Pancreas (tissue), 10 donors: ENCODE measurements at places on chromosomes 16 and 17. TPM values are rescaled to one million over a fixed set of nuclear protein-coding genes. Genes with fewer than 3 reads are reported as not detected.

Gene KCNJ2
- 0.32 TPM for total RNA-seq

Gene SLC2A4
- 0.78 TPM for total RNA-seq

Gene BLMH
- total RNA-seq, result 16.6 TPM

Gene KRTAP17-1
- not detected for total RNA-seq

Gene PRAC2
- not detected for total RNA-seq

Gene ZNF205
- 10.0 TPM for total RNA-seq

Gene RRAD
- 0.64 TPM for total RNA-seq

Gene CYGB
- 8.0 TPM for total RNA-seq

Gene KRT24
- total RNA-seq, result not detected

Gene PRKCB
- total RNA-seq, result 0.39 TPM

Gene PPP1R1B
- total RNA-seq, result 59.3 TPM

DNA sequence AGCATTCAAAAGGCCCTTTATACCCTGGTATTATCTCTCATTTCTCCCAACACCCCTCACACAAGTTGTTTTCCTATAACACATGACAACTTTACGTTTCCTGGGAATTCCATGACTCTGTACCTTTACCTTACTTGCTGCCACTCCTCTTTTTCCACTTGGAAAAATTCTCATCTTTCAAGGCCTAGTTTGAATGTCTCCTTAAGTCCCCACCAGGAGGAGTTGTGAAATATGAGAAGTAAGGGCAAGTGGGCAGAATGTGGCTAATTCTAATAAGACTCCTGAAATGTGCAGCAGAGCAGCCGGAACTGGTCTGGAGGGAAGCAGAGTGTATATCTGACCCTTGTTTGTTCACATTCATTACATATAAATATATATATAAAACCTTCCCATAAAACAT lies 39.7 kb downstream of the BRCA1 start:
- H3K27me3 ChIP-seq, result no peaks in the 10 kb centered on the region
- no peak overlapping the region for H3K4me3 ChIP-seq
- H3K27ac ChIP-seq, result peak overlapping the region; percentile 72
- no peak for DNase-seq
- no peaks in the 10 kb centered on the region for H3K36me3 ChIP-seq

DNA sequence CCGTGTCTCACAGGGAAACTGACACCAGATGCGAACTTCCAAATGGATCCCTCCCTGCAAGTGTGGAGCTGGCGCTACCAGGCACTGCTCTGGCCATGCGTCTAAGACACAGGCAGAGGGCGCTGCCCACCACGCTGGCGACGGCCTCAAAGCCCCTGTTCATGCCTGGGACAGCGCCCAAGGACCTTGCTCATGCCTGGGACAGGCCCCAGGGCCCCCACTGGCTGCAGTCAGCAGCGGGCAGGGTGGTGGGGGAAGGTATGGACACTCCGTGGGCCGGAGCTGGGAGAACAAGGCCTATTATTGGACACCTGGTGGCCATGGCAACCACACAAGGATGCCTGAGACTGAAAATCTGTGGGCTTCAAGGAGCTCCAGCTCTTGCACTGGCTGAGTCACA lies 8.8 kb downstream of the ZG16B start:
- DNase-seq, result peak; percentile 86
- no peak overlapping the region for H3K27ac ChIP-seq
- H3K36me3 ChIP-seq, result no peaks in the 10 kb centered on the region

DNA sequence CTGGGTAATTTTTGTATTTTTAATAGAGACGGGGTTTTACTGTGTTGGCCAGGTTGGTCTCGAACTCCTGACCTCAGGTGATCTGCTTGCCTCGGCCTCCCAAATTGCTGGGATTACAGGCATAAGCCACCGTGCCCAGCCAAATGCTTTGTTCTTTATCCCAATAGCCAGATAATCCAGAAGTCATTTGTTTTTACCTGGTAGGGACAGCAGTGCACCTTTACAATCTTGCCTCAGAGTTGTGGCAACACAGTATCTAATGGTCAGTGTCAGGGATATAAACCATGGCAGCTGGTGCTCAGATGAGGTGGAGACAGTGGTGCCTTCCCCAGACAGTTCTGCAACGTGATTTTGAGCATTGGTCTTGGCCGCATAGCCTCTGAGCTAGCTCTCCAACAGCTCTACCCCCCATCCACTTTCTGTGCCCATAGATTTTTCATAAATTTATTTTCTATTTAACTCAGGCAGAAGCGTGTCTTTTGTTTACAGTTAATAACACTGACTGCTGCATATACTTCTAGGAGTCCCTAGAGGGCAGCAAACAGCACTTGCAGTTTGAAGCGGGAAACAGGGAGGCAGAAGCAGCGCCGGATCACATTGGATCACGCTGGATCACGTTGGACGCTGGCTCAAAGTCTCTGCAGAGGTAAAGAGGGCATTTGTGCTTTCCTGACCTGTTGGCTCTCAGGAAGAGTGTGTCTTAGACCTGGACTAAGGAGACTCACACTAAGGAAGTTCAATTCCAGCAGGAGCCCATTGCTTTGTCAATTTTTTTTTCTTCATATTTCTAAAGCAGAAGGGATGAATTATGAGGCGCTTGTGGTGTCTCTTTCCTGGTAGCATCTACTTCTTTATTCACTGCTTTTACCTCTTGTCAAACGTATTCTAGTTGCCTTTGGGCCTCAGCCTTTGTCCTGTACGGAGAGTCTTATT lies 5.1 kb upstream of the GGT6 start:
- H3K27me3 ChIP-seq, result no peaks in the 10 kb centered on the region
- H3K4me3 ChIP-seq, result no peak overlapping the region
- H3K36me3 ChIP-seq, result no peaks in the 10 kb centered on the region
- H3K4me1 ChIP-seq, result peaks cover 8% of the 10 kb centered on the region

- H3K27me3 ChIP-seq, result no peaks in the 10 kb centered on the region
- H3K27ac ChIP-seq, result peak overlapping the region; percentile 77
- peak; percentile 62 for DNase-seq
- H3K36me3 ChIP-seq, result peaks cover 8% of the 10 kb centered on the region
- no peak overlapping the region for H3K4me3 ChIP-seq
Measured at GRCh38 chr17:78125976-78126894, 2.3 kb downstream of the TMC6 start.

GRCh38 chr17:83149029-83149725 lies 69.8 kb downstream of the METRNL start:
- H3K4me1 ChIP-seq, result no peaks in the 10 kb centered on the region
- DNase-seq, result no peak
- no peaks in the 10 kb centered on the region for H3K36me3 ChIP-seq
- H3K27ac ChIP-seq, result no peak overlapping the region

DNA sequence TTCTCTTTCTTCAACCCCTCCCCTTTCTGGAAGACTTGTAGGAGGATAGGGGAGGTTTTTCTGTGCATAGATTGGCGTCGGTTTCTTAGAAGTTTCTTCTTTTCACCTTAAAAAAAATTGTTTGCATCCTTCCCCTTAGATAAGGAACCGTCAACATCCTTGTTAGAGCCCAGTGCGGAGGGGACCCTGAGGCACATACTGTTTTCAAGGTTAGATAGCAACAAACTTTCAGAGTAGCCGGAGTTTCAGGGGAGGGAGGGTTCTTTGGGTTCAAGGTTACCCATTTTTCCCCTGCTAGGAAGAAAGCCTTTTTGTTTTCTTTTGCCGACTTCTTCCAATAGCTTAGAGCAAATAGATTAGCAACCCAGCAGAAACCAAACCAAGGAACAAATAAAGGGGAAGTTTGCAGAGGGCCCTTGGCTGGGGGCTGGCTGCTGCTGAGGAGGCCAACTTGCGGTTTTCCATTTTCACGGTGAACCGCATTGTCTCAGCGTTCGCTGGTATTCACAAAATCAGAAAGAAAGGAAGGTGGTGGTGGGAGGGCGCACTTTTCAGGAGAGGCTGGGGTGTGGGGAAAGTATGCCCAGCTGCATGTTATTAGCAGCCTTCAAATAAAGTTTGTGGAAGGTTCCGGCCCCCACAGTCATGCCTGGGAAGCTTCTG lies 28.8 kb downstream of the MSI2 start:
- H3K36me3 ChIP-seq, result no peaks in the 10 kb centered on the region
- no peaks in the 10 kb centered on the region for H3K4me1 ChIP-seq
- no peaks in the 10 kb centered on the region for H3K27me3 ChIP-seq
- H3K27ac ChIP-seq, result no peak overlapping the region
- H3K4me3 ChIP-seq, result no peak overlapping the region
- DNase-seq, result no peak

GRCh38 chr16:81621496-81621895 lies 157.6 kb upstream of the PLCG2 start:
- H3K36me3 ChIP-seq, result peaks cover 8% of the 10 kb centered on the region
- DNase-seq, result no peak

DNA sequence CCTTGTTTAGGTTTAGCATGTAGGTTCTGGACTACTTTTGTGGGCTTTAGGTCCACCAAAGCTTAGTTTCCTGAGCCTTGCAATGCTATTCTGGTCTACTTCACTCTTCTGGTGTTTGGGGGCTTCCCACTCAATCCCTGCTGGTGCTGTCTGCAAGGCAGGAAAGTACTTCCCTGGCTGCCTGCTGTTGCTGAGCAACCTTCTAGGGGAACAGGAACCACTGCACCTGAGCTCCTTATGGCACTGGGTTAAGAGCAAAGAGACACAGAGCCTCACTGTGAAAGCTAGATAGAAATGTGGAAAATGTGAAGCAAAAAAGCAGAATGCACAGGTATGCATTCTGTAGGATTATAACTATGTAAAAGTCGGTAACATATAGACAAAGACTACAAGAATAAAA lies 17.0 kb downstream of the MPO start:
- H3K4me1 ChIP-seq, result no peaks in the 10 kb centered on the region
- no peaks in the 10 kb centered on the region for H3K27me3 ChIP-seq
- no peak overlapping the region for H3K4me3 ChIP-seq

GRCh38 chr17:76385892-76386786 lies 1.7 kb downstream of the SPHK1 start:
- peaks cover 10% of the 10 kb centered on the region for H3K4me1 ChIP-seq
- DNase-seq, result peak; percentile 81
- H3K27ac ChIP-seq, result no peak overlapping the region
- H3K27me3 ChIP-seq, result no peaks in the 10 kb centered on the region

- no peaks in the 10 kb centered on the region for H3K4me1 ChIP-seq
- no peaks in the 10 kb centered on the region for H3K27me3 ChIP-seq
- no peak for DNase-seq
- H3K36me3 ChIP-seq, result peaks cover 34% of the 10 kb centered on the region
- H3K4me3 ChIP-seq, result no peak overlapping the region
Measured at GRCh38 chr17:47145351-47145750, 43.7 kb downstream of the CDC27 start.

DNA sequence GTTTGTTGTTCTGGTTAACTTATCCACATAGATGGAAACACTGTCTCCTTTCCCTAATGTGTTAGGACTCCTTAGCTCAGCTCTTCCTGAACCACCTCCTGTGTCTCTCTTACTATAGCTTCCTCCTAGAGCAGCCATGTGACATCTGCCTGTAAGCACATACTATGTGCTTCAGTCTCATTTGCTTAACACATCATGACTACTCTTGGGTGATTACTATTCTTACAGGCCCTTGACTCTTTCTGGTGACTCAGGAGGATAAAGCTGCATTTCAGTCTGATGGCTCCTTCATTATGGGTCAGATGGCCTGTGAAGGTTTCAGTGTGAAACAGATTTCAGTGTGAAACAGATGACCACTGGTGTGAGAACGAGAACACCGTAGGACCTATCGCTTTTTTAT lies 320 bp upstream of the KRTAP4-2 start:
- H3K27me3 ChIP-seq, result no peaks in the 10 kb centered on the region
- no peak overlapping the region for H3K4me3 ChIP-seq
- H3K36me3 ChIP-seq, result no peaks in the 10 kb centered on the region
- H3K4me1 ChIP-seq, result no peaks in the 10 kb centered on the region
- no peak overlapping the region for H3K27ac ChIP-seq

- H3K27ac ChIP-seq, result no peak overlapping the region
- H3K4me1 ChIP-seq, result no peaks in the 10 kb centered on the region
- H3K4me3 ChIP-seq, result no peak overlapping the region
- H3K27me3 ChIP-seq, result no peaks in the 10 kb centered on the region
- DNase-seq, result no peak
Measured at GRCh38 chr16:55408661-55409060, 70.3 kb upstream of the MMP2 start.

GRCh38 chr17:68424203-68424602 lies 33.1 kb downstream of the WIPI1 start:
- H3K4me3 ChIP-seq, result no peak overlapping the region
- DNase-seq, result no peak
- no peaks in the 10 kb centered on the region for H3K4me1 ChIP-seq
- no peaks in the 10 kb centered on the region for H3K27me3 ChIP-seq
- H3K36me3 ChIP-seq, result peaks cover 8% of the 10 kb centered on the region

GRCh38 chr16:47213761-47214440 lies 70.2 kb upstream of the NETO2 start:
- no peaks in the 10 kb centered on the region for H3K4me1 ChIP-seq
- H3K27ac ChIP-seq, result no peak overlapping the region
- no peak for DNase-seq
- no peaks in the 10 kb centered on the region for H3K27me3 ChIP-seq

DNA sequence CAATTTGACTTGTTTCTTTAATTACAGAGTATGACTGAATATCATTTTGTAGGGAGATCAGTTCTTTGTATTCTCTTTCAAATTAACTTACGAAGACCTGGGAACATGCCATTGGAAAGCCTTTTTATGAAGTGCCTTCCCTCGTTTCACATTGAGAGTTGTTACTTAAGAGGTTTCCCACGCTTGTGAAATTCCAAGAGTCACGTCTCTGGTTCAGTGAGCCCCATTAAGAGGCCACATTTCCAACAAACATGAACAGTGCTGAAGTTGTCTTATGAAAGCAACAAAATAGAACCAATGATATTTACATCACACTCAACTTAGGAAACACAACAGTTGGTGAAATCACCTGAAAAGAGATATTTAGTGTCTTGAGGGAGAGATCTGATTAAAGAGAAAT lies 334.1 kb downstream of the TOX3 start:
- no peaks in the 10 kb centered on the region for H3K36me3 ChIP-seq
- H3K4me1 ChIP-seq, result no peaks in the 10 kb centered on the region
- H3K4me3 ChIP-seq, result no peak overlapping the region
- H3K27me3 ChIP-seq, result no peaks in the 10 kb centered on the region
- H3K27ac ChIP-seq, result no peak overlapping the region

DNA sequence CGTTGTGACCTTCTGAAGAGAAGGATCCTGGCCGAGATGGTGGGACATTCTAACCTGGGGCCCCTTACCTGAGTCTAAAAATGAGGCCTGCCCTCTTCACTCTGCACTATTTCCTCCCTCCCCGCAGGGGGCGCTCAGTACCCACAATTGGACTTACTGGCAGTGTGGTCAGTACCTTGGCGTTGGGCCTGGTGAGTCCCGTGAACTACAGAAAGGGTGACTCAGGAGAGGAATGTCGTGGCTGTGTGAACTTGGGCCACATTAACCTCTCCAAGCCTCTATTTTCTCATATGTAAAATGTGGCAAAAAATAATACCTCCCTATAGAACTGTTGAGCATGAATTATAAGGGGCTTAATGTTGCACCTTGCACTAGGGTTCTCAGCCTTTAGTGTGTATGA lies 3.9 kb downstream of the RSAD1 start:
- peaks cover 11% of the 10 kb centered on the region for H3K4me1 ChIP-seq
- H3K4me3 ChIP-seq, result no peak overlapping the region
- H3K36me3 ChIP-seq, result peaks cover 3% of the 10 kb centered on the region
- peak; percentile 98 for DNase-seq
- H3K27ac ChIP-seq, result peak overlapping the region; percentile 72

DNA sequence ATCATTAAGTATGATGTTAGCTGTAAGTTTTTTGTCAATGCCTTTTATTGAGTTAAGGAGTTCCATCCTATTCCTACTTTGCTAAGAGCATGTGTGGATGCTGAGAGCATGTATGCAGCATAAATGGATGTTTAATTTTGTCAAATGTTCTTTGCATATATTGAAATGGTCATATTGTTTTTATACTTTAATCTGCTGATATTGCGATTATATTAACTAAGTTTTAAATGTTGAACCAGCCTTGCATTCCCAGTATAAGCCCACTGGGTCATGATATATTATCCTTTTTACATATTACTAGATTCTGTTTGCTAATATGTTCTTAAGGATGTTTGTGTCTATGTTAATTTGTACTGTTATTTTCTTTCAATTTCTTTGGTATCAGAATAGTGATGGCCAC lies 53.2 kb downstream of the CCDC182 start:
- no peaks in the 10 kb centered on the region for H3K27me3 ChIP-seq
- no peaks in the 10 kb centered on the region for H3K4me1 ChIP-seq
- no peak overlapping the region for H3K4me3 ChIP-seq
